Panc1 (cell line): ENCODE measurements at places on chromosomes 11 and 22. TPM values are rescaled to one million over a fixed set of nuclear protein-coding genes. Genes with fewer than 3 reads are reported as not detected.

Gene IRAG1
- total RNA-seq: 0.21 TPM

Gene NUDT8
- 13.2 TPM for total RNA-seq

Gene MRGPRD
- not detected for total RNA-seq

Gene THY1
- total RNA-seq: 13.7 TPM

Gene NCAPH2
- total RNA-seq: 55.6 TPM

Gene ASCL2
- total RNA-seq: not detected

Gene POTEH
- not detected for total RNA-seq

Gene TREH
- total RNA-seq: 0.05 TPM

Gene ABCG4
- total RNA-seq: 0.39 TPM

Gene NXPE4
- total RNA-seq: not detected

Gene MPPED2
- not detected for total RNA-seq

Gene RAB38
- total RNA-seq: 0.15 TPM

Gene PKDREJ
- not detected for total RNA-seq

Gene GTSE1
- total RNA-seq: 36.2 TPM

Gene BACE1-AS
- 10.8 TPM for total RNA-seq

Gene RASL10A
- total RNA-seq: 2.6 TPM

Gene TUBA8
- 1.3 TPM for total RNA-seq

Gene BLID
- 0.41 TPM for total RNA-seq
